ENCODE measurements at places on chromosomes 3 and 15.

GRCh38 chr3:161316006-161316689, 55.2 kb downstream of the SPTSSB start:
- no peak for DNase-seq

- DNase-seq: no peak
These were observed 40.2 kb upstream of the ZBTB20 start for GRCh38 chr3:115187149-115187757.

- no peak for DNase-seq
These were observed 384 bp upstream of the LEKR1 start for GRCh38 chr3:156825795-156826143.

- no peak for DNase-seq
These were observed 72.3 kb upstream of the THBS1 start for GRCh38 chr15:39508536-39508935.

DNA sequence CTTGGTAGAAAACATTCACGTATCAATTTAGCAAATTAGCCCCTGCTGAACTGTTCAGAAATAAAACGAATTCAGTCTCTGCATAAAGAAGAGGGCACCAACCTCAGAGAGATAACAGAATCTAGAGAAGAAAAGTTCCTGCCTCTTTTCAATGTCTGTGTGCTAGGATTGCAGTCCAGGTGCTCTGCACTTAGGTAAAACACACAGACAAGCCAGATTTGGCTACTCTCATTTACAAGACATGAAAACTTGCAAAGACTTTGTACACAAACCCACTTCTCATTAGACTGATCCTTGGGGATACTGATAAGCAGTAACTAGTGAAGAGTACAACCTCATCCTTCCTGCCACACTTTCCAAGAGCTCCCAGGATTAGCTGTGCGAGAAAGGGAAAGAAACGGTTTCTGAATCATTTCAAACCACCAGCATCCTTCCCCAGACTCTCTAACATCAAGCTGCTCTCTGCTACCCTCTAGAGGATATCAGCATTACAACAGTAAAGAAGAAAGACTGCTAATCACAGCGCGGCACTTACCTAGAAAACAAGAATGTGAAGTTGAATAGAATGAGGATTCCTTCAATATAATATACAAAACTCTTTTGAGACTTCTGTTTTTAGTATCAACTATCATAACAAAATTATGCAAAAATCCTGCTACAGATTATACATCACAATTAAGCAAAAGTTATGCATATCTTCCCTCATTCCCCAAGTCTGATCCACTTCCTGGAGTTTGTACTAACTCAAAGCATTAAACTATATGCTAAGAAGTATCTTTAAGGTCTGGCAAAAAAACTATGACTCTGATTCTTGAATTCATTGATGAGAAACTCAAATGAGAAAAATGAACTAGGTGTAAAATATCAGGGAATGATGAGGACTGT, 306.4 kb downstream of the MAGI1 start:
- DNase-seq: peak; percentile 55

- DNase-seq: no peak
These were observed 55.4 kb downstream of the LIPC start for GRCh38 chr15:58487041-58487723.

DNA sequence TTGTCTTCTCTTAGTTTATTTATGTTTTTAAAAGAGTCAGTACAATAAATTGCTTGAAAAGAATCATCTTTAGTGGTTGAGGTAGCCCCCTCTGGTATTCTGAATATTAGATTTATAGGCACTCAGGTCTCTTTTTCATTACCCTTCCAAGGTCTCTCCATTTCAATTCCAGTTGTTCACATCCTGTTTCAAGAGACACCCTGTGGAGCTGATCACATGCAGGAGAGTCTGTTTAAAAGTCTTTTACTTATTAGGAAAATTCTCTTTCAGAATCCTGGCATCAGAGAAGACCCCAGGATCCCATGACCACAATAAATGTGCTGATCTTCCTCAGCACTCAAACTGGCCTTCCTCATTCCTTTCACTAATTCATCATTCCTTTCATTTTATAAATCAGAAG, 195.7 kb downstream of the ZIC4 start:
- DNase-seq: no peak

DNA sequence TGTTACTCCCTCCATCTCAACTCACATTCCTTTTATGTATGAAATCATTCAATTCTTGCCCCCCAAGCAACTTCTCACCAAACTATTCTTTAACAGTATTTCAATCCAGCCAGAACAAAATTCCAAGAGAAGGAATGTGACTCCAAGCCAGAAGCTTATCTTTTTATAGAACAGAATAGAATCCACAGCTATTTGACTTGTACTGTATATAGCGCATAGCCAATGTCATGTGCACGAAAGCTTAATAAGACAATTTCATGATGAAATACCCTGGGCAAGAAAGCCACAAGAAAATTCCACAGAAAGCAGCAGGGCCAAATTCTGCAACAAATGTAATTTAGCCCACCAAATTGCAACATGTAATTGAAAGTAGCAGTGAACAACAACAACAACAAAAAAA, 127.6 kb upstream of the UBE2E2 start:
- no peak for DNase-seq

DNA sequence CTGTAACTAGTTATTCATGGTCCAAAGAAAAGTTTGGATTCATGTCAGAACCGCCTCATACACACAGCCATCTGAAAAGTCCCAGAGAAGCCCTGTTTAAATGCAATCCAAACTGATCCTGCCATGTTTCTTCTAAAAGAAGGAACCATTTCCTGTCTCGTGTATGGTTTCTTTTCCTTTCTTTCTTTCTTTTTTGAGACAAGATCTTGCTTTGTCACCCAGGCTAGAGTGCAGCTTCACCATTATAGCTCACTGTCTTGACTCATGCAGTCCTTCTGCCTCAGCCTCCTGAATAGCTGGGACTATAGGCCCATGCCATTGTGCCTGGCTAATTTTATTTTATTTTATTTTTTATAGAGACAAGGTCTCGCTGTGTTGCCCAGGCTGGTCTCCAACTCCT, 77.4 kb upstream of the NSMCE3 start:
- DNase-seq: no peak

DNA sequence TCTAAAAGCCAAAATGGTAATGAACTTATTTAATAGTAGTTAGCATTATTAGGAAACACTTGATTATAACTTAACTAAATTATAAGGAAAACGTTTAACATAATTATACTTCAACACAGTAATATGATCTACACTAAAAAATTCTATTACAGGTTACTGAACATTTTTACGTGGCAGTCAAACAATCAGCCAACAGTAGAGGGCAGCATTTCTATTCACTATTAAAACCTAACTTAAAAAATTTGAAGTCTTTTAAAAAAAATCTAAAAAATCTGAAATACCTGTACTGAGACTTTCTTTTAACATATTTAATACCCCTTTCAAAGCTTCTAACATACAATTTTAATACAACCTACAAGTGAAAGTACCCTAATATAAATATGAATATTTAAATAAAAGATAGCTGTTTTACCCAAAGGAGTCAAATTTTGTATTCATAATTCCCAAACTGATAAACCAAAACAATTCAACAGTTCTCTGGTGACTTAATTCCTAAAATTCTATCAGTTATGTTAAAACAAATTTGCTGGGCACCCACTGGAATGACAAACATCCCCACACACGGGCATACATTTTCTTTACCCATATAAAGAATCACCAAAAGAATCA, 41.5 kb downstream of the DLG1 start:
- DNase-seq: peak; percentile 45

- no peak for DNase-seq
These were observed 89.2 kb upstream of the CGNL1 start for GRCh38 chr15:57287123-57287521.

DNA sequence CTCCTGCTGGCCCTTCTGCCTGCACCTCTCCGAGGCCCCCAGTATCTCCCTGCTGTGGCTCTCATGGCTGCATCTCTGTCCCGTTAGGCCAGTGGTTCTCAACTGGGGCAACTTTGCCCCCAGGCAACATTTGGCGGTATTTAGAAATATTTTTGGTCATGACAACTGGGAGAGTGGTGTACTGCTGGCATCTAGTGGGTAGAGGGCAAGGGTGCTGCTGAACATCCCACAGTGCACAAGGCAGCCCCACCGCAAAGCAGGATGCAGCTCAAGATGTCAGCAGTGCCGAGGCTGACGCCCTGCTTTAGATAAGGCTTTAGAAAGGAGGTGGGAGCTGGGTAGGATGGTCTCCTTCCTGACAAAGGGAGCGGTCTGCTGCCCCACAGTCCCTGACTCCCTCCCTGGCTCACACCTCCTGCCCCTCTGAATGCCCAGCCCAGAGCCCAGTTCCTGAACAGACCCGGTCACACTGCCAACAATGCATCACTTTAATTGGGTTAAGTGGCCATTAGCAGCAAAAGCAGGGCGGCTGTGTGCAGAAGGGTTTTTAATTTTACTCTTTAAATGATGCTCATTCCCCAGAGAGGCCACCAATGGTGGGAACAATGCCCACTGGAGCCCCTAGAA, 68.8 kb upstream of the TMEM115 start:
- peak; percentile 74 for DNase-seq

DNA sequence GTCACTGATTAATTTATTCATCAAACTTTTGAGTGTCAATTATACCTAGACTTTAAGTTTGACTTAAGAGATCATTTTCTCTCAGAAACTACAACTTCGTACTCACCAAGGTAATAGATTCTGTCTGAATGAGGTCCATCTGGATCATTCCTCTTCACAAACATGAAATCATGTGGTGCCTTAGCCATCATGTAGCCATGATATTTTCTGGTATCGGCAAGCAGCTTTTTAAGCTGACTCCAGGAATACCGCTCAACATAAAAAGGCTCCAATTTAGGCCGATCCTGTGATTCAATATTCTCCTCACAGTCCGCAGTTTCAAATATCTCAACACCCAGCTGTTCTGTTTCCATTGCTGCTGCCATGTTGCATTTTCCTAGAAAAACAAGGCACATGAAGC, 5.3 kb downstream of the DPP8 start:
- DNase-seq: no peak

GRCh38 chr3:149233323-149233722, 11.7 kb upstream of the CP start:
- DNase-seq: no peak

DNA sequence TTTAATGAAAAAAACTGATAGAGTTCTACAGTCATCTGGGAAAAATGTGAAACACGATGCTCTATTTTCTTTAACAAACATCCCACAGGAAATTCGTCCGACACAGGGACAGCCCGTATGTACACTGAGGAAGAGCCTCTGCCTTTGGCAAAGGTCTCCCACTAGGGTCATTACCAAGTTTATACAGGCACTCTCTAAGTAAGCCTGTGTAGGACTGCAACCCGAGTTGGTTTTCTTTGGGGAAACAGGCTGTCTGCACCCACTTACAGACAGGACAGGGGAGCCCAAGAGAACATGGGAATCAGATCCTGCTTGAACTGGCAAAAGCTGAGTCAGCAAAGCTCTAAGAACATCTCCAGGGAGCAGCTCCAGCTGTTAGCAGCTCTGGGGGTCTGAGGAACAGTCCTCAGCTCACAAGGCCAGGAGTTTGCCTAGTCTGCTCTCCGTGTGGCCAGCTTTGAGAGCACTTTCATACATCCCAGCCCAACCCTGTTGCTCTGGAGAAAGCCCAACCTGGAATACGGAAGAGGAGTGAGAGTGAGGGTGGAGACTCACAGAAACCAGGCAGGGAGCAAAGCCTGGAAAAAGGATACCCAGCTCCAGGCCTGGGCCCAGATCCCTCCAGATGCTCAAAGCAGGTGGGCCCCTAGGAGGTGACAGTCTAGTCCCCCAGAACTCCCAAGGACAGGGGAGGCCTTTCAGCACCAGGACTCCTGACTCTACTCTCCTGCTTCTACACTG, 1.9 kb downstream of the TBC1D2B start:
- DNase-seq: no peak

GRCh38 chr3:5811016-5811415, 623.5 kb downstream of the EDEM1 start:
- no peak for DNase-seq

- DNase-seq: no peak
These were observed 42.0 kb downstream of the FRMD4B start for GRCh38 chr3:69343875-69344274.

DNA sequence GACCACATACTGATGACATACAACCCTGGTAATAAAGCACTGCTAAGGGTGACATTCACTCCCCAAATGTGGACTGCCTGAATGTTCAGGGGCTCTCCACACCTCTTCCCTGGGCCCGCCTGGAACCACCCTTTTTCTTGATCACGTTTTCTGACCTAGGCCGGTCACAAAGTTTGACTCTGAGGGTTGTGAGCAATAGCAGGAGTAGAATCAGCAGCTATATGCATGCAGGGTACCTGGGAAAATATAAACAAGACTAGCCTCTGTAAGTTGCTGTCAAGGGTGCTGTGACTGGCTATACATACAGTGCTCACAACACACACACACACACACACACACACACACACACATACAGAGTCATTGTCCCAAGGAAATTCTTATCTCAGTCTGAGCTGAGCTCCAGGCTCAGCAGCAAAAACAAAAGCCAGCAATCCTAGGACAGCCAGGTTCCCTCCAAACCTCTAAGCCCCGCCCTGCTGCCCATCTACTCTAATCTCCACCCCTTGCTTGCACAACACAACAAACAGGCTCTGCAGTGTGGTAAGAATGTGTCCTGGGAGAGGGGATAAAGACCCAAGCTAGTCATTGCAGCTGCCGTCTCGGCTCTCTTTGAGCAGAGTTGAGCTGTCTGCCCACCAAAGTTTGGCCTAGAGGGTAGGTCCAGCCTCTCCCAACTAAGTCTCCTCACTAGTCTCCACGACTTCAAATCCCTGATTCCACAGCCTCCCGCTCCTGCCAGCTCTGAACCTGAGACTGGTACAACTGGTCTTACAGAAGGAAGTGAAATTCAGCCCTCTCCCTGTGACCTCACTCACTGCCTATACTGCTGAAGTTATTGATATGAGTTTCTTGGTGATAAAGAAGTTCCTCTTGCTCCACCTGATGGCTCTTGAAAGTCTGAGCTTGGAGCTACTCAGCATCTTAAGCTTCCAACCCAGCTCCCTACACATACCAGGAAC, 2.2 kb downstream of the BMF start:
- no peak for DNase-seq

DNA sequence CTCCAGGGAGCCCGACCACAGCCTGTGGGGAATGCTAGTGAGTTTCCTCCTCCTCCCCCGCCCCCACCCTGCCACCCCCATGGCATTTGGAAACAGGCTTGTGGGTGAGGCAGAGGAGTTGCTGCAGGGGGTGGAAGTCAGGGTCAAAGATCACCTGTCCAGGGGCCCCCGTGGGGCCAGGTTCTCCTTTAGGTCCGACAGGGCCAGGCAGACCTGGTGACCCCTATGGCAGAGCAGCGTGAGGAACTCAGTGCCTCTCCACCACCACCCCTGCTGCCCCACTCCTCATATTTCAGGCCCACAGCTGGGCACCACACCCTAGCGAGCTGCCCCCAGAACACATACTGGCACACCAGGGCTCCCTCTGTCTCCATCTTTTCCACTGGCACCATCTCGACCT, 8.9 kb upstream of the UCN2 start:
- no peak for DNase-seq

DNA sequence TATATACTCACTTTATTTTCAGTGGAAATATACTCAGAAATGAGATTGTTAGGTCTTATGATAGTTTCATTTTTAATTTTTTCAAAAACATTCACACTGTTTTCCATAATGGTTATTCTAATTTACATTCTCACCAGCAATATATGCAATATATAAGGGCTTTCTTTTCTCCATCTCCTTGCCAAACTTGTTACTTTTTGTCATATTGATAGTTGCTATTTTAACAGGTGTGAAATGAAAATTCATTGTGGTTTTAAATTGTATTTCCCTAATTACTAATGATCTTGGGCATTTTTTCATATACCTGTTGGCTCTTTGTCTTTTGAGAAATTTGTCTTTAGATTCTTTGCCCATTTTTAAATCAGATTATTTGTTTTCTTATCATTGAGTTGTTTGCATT, 325.2 kb downstream of the DIPK2A start:
- no peak for DNase-seq

- no peak for DNase-seq
These were observed 19.4 kb downstream of the RTP3 start for GRCh38 chr3:46517016-46517783.

Data from NCI-H1092 treated with DMSO at 0.1 percent for 48 hours (cell line).